ENCODE measurements at places on chromosomes 12 and 14. TPM values are rescaled to one million over a fixed set of nuclear protein-coding genes. Genes with fewer than 3 reads are reported as not detected.
A peak's percentile ranks its signal among the peaks of the same experiment; 100 is the strongest.

- DNase-seq = no peak
These were observed 156.7 kb downstream of the TMEM121 start for GRCh38 chr14:105682956-105683570.

- DNase-seq = no peak
These were observed at the start of gene C14orf180 for GRCh38 chr14:104579507-104579906. Gene C14orf180, plus strand, starts transcription at chr14:104579764. Its CDS starts 6,667 bp downstream, at chr14:104586431.

DNA sequence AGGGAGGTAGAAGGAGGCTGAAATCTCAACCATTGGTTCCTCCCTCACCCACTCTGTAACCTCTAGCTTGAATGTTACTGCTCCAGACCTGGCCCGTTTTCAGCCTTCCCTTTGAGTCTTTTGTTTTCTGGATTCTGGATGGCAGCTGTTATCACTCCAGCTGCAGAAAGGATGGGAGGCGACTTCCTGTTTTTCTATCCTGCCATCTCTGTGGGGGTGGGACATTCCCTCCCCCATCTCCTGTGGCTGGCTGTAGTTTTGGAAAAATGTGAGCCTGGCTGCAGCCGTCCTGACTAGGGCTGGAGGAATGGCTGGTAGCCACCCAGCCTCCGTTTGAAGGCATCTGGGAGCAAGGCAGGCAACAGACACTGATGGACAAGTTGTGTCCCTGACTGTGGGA is 2.9 kb upstream of the PPFIBP1 start:
- peak; percentile 27 for DNase-seq

TECPR2 gene
- 11.2 TPM for total RNA-seq

CCDC184 gene
- 0.07 TPM for total RNA-seq

DNA sequence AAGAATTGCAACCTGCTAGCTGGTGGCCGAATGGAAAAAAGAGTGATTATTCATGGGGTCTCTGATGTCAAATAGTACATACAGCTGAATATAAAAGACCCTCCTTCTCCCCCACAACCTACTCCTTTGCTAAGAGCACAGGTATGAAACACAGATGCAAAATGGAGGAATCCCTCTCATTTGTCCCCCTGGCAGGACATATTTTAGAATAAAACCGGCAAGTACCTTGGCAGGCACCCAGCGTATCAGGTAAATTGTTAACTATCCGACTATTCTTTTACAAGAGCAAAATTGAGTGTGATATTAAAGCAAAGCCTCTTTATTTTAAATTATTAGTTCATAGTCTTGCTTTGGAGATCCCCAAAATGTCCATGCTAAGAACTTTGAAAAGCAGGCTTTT is 73.7 kb upstream of the USP44 start:
- DNase-seq = no peak

- DNase-seq = peak; percentile 64
These were observed 55.6 kb upstream of the PPP2R5C start for GRCh38 chr14:101705733-101706508.

DNA sequence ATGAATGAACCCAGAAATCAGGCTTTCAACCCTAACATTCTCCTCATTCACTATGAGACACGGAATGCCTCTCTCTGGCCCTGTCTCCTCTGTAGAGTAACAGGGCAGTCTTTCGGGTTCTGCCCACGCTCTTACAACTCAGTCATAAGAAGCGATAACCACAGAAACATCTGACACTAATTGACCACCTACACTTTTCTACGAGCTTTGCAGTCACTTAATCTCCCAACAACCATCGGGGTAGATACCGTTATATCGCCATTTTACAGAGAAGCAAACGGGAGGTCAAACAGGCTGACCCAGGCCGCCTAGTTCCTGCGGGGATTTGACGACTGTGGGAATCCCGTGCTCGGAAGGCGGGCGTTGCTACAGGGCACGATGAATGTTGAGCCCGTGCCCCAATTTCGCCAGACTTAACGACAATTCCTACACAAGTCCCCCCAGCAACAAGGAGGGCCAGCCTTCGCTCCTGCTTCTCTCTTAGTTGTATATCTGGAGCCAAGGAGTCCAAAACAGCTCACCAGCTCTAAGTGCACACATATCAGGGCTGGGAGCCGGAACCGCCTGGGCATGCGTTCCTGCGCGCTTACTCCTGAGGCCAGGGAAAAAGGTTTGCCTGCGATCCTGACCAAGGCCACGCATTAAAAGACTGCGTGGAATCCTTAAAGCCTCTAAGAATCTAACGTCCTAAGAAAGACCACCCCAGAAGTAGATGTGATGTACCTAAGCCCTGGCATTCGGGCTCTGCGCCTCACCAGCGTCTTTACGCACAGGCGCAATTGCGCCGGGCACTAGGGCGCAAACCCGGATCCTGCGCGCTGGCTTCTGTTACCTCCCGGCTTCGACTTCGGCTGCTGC is 38.7 kb upstream of the TBX5 start:
- peak; percentile 60 for DNase-seq

- DNase-seq = no peak
These were observed 99.6 kb downstream of the RPS6KA5 start for GRCh38 chr14:90960818-90961217.

DNA sequence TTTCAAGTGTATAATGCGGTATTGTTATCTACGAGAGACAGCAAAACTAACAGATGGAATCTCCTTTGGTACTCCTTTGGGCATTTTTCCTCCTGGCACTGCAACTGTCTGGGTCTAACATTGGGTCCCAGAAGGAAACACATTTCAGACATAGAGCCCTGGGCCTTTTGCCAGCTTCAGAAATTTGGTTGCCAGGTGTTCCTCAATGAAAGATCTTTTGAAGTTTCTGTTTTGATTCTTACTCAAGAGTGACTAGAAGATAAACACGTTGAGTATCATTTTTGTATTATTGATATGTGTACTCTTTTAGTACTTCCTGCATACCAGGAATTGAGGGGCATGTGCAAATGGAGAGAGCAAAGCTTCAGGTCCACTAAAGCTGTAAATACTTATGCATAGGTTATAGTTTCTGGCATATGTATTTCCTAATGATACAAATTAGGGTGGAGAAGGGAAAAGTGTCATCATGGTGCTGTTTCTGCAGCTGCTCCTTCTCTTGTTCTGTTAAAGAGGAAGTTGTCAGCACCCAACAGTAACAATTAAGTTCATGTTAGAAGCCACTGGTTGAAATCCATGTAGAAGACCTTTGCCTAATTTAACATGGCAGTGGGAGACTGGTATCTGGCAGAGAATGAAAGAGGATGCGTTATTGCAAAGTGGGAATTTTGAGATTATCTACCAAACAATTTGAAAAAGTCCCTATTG is 53.5 kb downstream of the SLC38A6 start:
- no peak for DNase-seq

GRCh38 chr14:104174051-104174450 is 35.7 kb downstream of the KIF26A start:
- no peak for DNase-seq

DNA sequence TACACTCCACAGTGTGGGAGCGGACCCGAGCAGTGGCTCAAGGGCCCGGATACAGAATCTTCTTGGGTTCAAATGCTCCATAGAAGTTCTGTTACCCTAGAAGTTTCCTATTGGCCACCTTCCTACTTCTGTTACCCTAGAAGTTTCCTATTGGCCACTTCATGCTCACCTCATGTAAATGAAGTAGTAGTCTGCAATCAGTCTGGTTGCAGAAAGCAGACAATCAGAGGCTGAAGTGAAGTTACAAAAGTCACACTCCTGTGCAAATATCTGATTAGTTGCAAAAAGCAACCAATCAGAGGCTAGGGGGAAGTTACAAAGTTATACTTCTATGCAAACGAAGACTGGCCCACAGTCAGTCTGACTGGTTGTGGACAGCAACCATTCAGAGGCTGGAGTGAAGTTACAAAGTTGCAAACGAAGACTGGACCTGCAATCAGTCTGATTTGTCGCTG is 77.8 kb upstream of the CPNE8 start:
- DNase-seq = no peak
